Naive thymus-derived CD8-positive, alpha-beta T cell (primary cell): ENCODE measurements at places on chromosomes 2 and 18. TPM values are rescaled to one million over a fixed set of nuclear protein-coding genes. Genes with fewer than 3 reads are reported as not detected.

DNA sequence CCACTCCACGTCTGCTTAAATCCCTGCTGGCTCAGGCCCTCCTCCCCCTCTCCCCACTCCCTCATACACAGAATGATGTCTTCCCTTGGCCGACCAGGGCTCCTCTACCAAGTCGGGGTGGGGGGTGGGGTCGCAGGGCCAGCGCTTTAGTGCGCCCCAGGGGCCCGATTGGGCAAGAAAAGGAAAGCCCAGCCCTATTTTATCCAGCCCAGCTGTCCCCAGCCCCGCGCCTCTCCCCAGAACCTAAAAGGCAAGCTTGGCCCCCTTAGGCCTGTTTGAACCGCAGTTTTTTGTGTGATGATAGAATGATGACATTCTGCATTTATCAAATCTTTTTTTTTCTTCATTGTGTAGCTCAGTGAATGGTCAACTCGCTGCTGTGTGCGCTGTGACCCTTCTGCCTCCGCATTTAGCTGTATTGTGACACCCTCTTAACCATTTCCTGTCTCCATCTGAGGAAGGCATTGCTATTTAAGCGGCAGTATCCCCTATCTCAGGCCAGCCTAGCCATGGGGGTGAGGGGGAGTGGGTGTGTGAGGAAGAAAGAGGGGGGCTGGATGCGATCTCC is 231.4 kb downstream of the HAUS1 start:
- H3K27ac ChIP-seq: no peak overlapping the region
- no peaks in the 10 kb centered on the region for H3K36me3 ChIP-seq
- H3K27me3 ChIP-seq: peaks cover 28% of the 10 kb centered on the region
- peak overlapping the region; percentile 16 for H3K4me3 ChIP-seq
- peaks cover 63% of the 10 kb centered on the region for H3K4me1 ChIP-seq

DNA sequence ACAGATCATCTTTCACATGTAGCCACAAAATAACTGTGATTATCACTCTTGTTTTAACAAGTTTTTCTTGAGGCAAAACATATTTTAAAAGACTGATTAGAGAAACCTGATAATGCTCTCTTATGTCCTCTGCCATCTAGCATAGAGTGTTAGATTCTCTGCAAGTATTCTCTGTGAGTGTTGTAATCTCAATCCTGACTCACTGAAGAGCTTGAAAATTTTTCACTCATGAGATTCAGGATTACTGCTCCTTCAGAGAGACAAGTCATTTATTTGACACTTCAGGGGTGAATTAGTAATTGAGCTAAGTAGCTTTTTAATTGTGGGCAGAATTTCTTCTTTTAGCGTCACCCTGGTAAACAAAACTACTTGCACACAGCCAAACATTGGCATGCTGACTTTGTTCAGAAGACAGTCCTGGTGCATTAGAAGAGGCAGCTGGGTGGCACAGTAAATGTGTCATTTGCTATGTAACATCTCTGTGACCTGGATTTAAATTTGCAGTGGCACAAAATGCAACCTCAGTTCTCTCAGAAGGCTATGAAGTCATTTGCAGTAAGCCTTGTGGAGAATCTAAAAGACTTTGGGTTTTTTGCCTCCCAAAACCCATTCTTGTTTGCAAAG is 172.9 kb downstream of the LRP1B start:
- H3K27me3 ChIP-seq: no peaks in the 10 kb centered on the region
- no peak for DNase-seq
- H3K27ac ChIP-seq: no peak overlapping the region
- H3K4me1 ChIP-seq: no peaks in the 10 kb centered on the region
- H3K4me3 ChIP-seq: no peak overlapping the region

DNA sequence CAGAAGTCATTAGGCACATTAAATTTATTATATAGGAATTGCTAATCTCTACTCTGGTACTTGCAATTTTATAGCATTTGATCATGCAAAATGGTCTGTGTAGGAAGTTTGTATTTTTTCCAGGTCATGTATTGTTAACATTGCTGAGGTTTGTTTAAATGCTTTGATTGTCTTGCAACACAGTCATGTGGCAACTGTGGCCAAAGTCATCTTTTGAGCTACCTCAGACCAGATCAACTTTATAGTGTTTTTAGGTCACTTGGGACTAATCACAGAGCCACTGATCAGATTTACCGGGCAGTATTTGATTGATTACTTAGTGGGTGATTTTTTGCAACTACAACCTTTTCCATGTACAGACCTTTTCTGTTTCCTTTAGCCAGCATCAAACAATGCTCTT is 3.7 kb downstream of the SERPINB5 start:
- no peak for DNase-seq
- H3K4me3 ChIP-seq: no peak overlapping the region
- H3K4me1 ChIP-seq: no peaks in the 10 kb centered on the region
- no peak overlapping the region for H3K27ac ChIP-seq

The GAD1 gene
- total RNA-seq: not detected
